ENCODE measurements at places on chromosomes 5 and 9.
A peak's percentile ranks its signal among the peaks of the same experiment; 100 is the strongest.

- DNase-seq, result no peak
Measured at GRCh38 chr5:158468444-158468843, 609.5 kb upstream of the CLINT1 start.

GRCh38 chr9:35618325-35618727 lies at the start of gene CD72:
Gene CD72, minus strand, starts transcription at chr9:35618413. Its CDS starts 110 bp downstream, at chr9:35618303.
- DNase-seq, result no peak

DNA sequence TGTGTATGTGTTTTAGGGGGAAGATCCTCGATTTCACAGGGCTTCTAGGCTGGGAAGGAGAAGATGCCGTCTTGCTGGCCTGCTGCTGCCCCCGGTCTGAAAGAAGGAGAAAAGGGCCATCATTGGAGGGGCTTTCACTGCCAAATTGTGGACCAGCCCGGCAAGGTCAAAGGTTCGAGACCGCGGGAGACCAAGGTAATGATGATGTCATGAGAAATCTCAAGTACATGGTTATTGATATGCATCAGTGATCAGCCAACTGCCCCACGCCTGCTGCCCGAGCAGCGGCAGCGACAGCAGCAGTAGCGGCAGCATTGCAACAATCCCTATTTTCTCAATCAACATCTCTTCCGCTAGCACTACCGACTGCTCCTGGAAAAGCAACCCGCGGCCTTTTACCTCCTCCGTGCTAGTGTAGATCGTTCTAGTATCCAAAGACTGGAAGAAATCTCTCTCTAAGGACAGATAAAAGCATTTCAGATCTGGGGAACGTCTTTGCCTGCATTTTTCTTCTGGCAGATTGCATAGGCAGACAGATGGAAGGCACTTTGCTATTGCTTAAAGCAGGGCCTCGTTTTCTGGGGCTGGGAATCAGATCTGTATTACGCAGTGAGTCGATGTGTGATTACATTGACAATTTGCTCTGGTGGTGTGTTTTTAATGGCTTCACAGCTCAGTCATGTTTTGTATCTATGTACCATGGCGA lies 215.3 kb downstream of the MEF2C start:
- no peak for DNase-seq

GRCh38 chr5:66742083-66742895 lies 146.1 kb downstream of the MAST4 start:
- DNase-seq, result no peak

DNA sequence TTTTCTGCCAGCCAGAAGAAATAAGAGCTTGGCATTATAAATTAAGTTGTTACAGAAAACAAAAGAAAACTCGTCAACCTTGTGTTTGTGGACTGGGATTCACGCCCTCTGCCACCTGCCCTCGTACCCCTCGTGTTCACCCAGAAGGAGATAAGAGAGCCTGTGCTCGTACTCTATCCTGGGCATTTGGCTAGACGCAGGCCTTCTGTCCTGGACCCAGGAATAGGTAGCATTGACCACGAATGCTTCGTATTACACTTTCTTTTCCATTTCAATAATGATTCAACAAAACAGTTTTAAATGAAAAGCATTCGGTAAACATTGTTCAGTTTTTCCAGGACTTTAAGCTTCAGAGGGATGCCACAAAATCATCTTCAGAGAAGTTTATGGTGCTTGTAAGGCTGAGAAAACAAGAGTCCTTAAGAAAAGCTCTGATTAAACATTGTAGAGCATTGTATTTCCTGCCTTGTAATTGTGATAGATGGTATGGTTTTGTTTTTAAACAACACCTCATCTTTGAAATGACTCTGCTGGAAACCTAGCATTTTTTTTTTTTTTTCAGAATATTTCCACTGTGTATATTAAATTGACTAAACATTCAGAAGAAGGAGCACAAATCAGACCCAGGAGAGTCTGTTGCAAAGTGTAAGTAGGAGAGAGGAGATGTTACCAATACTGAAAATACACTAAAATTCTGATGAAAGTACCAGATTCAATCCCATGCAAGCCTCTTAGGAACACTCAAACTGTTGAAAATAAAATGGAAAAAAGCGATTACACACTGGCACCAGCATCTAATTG lies 27.6 kb downstream of the MTX3 start:
- DNase-seq, result no peak

- no peak for DNase-seq
Measured at GRCh38 chr5:73301208-73301901, 128.4 kb downstream of the TMEM174 start.

- DNase-seq, result no peak
Measured at GRCh38 chr9:120889606-120890271, 12.8 kb upstream of the PHF19 start.

- DNase-seq, result no peak
Measured at GRCh38 chr5:112784726-112785125, 47.0 kb downstream of the APC start.

GRCh38 chr5:44382894-44383293 lies 6.3 kb downstream of the FGF10 start:
- no peak for DNase-seq

DNA sequence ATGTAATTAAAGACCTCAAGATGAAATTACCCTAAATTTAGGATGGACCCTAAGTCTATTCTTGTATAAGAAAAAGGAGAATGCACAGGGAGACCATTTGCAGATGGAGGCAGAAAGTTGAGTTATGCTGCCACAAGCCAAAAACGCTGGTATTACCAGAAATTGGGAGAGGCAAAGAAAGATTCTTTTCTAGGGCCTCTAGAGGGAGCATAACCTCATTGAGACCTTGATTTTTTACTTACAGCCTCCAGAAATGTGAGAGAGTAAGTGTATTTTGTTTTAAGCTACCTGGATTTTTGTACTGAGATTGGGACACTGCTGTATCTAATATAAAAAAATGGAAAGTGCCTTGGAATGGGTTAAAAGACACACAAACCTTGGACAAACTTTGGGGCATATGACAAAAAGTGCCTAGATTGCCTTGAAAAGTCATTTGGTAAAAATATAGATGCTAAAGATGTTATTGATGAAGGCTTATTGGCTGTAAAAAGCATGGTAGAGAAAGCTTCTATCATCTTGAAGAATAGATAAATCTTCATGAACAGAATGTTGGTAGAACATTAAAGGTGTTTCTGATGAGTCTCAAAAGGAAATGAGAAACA lies 174.7 kb upstream of the PRDM9 start:
- peak; percentile 21 for DNase-seq

DNA sequence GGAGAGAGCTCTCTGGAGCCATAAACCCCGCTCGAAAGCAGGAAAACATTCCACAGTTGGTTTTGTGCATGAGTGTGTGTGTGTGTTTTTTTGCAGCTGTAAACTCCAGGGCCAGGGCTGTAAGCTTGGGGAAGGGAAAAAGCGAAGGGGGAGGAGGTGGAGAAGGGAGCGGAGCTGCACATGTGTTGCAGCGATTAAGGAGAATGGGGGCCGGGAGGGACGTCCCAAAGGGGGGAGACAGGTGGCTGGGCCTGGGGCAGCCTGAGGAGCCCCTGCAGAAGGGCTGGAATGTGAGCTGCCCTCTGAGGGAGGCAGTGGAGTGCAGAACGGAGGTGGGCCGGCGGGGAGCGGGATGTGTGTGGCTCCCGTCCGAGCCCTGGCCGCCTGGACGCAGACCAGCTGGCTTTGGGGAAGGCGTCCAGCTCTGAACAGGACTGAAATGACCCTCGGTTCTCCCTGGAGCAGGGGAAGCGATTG lies 2.7 kb upstream of the MYMK start:
- no peak for DNase-seq

DNA sequence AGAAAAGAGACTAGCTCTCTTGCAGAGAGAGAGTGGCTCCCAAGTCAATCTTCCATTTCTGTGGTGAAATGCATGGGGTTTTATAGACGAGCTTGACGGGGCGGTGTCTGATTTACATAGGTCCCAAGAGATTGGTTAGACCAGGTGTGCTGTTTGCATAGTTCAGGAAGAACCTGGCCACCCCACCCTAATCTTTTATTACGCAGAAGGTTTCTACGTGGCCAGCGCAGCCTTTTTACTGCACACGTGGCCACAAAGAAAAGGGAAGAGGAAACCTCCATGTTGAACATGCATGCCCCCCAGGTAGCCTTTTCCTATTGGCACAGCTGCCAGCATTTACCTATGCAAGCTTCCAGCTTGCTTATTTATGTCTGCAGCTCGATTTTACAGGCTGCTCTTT lies 92.1 kb downstream of the CAVIN4 start:
- no peak for DNase-seq

- DNase-seq, result no peak
Measured at GRCh38 chr9:114958844-114959235, 28.4 kb upstream of the TNFSF8 start.

DNA sequence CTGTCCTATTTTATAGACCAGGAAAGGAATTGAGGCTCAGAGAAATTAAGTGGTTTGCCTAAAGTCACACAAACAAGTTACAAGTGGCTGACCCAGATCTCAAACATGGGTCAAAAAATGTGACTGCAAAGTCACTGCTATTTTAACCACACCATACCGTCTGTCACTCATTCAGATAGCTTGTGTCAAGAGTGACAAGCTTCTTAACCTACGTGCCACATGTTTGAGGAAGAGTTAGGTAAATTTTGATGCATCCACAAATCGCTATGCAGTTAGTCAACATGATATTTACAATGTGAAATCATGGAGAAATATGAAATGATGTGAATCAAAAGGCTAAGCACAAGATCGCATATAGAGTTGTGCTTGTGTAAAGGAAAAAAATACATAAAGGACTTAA lies 22.7 kb upstream of the GNE start:
- no peak for DNase-seq

GRCh38 chr5:160272889-160273288 lies 39.5 kb downstream of the CCNJL start:
- no peak for DNase-seq
